Islet precursor cell (in vitro differentiated cells): ENCODE measurements at places on chromosomes 3 and 15.
A peak's percentile ranks its signal among the peaks of the same experiment; 100 is the strongest.

GRCh38 chr3:48305396-48305795, 28.1 kb downstream of the SPINK8 start:
- no peak for DNase-seq

GRCh38 chr15:65655457-65655856, 33.7 kb downstream of the SLC24A1 start:
- DNase-seq: no peak

- DNase-seq: no peak
These were observed 248.1 kb upstream of the C2CD4B start for GRCh38 chr15:62413153-62413552.

DNA sequence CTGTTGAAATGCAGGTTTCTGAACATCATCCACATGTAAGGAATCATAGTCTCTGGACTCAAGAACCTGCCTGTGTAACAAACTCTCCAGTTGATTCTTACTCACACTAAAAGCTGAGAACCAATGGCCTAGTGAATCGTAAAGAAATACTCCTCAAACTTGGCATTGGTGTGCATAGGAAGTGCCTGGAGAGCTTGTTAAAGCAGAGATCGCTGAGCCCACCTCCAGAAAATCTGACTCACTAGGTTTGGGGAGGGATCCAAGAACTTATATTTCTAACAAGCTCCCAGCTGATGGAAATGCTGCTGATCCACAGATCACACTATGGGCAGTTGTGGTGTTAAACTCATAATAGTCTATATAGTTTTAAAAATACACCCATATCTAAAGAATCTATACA, 55.8 kb upstream of the LMCD1 start:
- no peak for DNase-seq

- DNase-seq: peak; percentile 90
These were observed 211.4 kb downstream of the NR1D2 start for GRCh38 chr3:24156466-24156865.
